ENCODE measurements at places on chromosomes 12 and 14.

DNA sequence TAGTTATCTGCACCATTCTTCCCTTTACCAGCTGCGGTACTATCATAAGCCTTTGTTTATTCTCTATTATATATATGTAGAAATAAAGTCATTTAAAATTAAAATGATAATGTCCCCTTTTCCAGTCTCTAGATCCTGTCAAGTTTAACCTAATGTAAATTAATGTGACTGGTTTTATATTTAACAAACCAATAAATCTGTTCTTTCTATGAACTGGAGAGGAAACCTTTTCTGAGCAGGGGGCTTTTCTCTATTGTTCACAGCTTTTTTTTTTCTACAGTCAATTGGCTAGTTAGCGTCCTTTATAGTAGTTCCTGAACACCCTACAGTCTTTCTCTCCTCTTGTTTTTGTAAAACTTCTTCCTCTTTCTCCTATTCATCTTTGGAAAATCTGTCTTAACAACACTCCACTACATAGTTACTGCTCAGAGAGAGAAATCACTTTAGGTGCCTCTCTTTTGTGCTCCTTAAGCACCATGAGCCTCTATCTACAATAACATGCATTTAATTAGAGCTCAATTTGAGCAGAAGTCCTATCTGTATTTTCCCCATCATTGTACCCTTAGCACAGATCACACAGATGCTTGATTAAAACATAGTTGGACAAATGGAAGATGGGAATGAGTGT lies 332.6 kb upstream of the SYT1 start:
- DNase-seq, result no peak

DNA sequence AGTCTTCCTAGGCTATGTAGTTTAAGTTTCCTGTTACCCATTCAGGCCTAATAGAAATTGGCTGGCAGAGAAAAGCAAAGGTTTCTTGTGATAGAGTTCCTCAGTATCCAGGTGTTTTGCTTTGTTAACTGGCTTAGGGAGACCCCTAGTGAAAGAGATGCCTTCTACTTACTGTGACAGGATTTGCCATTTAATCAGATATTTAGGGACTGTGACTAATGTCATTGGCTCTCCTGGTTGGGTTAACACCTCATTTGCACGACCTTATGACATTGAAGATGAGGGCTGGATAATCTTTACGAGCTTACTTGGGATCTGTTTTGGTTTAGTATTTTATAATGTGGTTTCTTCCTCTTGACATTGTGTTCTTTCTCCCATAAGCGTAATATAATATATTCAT lies 5.8 kb downstream of the MON2 start:
- no peak for DNase-seq

DNA sequence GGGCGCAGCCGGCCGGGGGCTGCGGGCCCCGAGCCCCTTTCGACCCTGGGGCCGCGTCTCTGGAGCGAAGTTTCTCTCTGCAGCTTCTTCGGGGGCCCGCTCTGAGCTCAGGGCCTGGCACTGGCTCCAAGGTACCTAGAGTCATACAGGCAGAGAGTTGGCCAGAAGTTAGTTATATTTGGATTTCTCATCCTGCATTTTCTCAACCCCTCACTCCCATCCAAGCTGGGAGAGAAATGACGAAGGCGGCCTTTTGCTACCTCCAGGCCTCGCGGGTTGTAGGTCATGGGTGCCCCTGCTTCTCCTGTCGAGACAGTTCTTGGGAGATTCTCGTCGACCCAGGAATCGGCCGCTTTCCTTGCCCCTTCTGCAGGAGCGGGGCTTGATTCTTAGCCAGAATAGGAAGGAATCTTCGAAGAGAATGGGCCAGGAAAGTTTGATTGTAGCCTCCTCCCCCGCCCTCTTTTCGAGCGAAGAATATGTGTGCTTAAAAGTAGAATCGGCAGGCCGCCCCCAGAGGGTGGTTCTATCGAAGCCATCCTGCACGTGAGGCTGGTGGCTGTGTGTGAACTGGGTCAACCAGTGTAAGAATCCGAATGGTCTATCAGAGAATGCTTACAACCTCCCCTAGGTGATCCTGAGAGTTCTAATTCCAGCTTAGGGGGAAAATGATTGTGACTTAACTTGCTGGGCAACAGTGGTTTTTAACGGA lies 785 bp downstream of the MLEC start:
- DNase-seq, result no peak

DNA sequence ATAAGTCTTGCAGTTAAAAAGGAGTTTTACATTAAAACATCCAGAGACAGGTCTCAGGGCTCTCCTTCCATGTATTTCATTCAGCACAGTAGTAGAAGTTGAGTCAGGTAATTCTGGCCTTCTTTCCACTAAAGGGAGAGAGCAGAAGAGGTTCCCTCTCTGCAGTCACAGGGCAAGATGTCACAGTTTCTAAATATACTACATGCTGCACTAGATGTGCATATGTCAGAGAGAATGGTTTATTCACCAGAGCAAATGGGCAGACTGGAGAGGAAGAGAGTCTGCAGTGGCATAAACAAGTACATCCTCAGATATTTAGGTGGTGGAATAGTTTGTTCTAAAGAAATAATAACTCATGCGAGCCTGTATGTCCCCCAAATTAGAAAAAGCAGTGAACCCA lies 132.0 kb downstream of the KICS2 start:
- no peak for DNase-seq

DNA sequence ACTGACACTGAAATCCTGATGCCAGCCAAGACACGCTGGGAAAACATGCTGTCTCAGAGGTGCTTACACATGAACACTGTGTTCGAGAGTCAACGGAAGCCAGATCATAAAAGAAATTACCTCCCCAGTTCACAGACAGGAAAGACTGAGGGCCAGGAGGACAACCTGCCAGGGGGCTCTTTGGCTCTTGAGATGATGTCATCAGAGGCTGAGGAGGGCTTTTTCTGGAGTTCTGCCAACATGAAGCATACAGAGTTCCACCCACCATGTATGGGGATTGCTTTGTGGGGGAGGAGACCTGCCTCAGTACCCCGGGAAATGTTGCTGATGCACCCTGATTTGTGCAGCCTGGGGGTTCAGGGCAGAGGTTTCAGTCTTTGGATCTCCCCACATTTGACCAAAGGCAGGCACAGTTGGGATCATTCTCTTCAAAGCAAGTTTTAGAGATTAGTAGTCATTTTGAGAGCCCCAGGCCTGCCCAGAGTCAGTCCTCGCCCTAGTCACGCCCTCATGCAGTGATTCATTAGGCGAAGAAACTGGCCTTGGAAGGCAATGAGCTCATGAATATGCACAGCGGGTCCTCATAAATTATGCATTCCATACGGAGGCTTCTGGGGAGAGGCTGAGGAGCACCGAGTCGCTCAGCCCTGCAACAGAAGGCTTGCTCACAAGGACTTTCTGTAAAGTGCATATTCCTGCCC lies 34.9 kb upstream of the EML1 start:
- no peak for DNase-seq

- no peak for DNase-seq
Measured at GRCh38 chr14:23347406-23348296, 5.0 kb downstream of the SLC22A17 start.

- no peak for DNase-seq
Measured at GRCh38 chr12:38850461-38850860, 54.9 kb downstream of the CPNE8 start.

DNA sequence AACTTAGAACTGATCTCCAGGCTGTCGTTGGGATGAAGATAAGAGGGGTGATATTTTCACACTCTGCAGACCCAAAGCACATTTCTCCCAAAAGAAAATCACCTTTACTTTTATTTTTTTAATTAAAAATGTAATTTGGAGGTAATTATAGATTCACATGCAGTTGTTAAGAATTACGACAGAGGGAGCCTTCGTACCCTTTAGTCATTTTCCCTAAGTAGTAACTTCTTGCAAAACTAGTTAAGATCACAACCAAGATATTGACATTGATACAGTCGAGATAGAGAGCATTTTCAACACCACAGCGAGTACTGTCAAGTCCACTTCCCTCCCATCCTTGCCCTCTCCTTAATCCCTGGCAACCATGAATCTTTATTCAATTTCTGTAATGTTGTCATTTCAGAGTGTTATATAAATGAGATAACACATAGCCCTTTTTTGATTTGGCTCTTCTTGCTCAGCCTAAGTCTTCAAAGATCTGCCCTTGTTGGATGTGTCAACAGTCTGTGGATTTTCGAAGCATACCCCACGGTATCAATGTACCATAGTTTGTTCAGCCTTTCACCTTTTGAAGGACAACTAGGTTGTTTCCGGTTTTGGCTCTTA lies 39.6 kb downstream of the DNAH10 start:
- no peak for DNase-seq

GRCh38 chr14:25836636-25837035 lies 761.2 kb downstream of the NOVA1 start:
- DNase-seq, result no peak

GRCh38 chr14:50345846-50346422 lies 33.8 kb downstream of the DMAC2L start:
- no peak for DNase-seq

DNA sequence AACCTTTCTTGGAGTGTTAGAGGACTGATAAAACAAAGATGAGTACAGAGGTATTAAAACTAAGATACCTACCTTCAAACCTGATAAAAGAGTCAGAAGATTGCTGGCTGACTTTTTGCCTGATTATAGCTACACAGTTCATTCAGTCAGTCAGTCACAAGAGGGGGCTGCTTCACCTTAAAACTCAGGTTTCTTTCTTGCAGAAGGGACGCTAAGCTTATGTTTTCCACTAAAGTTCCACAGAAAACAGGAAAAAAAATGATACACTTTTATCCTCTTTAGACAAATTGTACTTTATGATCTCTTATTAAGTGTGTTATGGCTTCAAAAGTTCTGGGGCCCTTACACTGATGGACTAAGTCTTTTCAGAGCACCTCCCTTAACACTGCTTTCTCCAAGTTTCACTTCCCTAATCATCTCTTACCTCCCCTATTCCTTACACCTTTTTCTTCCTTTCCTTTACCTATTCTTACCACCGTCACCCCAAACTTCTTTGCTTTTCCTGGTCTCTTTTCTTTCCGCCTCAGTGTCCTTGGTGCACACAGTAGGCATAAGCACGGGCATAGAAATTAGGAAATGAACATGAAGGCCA lies 448.7 kb upstream of the OR4E1 start:
- no peak for DNase-seq

- DNase-seq, result no peak
Measured at GRCh38 chr12:98422359-98422758, 93.0 kb upstream of the TMPO start.

DNA sequence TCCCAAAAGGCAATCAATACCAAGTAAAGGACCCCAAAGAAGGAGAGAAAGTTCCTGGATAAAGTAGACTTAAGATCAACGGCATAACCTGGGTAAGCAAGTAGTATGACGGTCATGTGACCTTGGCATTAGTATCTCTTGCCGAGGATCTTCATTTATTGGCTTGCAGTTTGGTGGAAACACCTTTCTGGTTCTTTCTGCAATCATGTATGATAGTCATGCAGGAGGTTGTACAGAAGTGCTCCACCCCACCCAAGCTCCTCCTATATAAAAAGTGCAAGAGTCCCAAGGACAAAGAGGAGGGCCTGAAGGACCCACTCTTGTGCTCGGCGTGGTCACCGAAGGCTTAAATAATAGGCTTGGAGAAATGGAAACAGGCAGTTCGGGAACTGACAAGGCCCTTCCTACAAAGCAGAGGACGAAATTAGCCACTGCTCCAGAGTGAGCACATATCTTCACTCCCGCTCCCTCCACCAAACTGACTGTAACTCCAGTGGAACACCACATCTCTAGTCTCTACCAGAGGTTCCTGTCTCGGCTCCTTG lies 750 bp downstream of the CS start:
- DNase-seq, result no peak

- no peak for DNase-seq
Measured at GRCh38 chr14:103353362-103353761, 19.3 kb downstream of the EIF5 start.

DNA sequence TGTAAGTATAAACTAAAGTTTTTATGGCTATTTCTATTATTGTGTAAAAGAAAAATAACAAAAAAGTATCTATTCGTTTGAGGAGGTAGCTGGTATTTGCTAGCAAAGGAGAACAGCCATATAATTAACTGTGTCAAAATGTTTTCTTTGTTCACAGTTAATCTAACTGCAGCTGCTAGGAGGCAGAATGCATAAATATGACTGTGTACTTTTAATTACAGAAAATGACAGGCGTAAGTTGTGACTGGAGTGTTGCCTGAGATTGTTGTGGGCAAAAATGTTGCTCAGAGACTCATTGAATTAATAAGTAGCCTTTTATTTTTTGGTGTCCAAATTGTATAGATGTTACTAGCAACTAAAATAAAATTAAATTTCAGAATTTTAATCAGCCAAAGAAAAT lies 33.5 kb downstream of the PTPRO start:
- DNase-seq, result no peak

GRCh38 chr14:59126714-59127436 lies 61.6 kb upstream of the DAAM1 start:
- no peak for DNase-seq

GRCh38 chr14:74784634-74785033 lies 21.5 kb downstream of the YLPM1 start:
- DNase-seq, result no peak

- DNase-seq, result no peak
Measured at GRCh38 chr12:99224237-99224636, 423.3 kb upstream of the GARIN6 start.

DNA sequence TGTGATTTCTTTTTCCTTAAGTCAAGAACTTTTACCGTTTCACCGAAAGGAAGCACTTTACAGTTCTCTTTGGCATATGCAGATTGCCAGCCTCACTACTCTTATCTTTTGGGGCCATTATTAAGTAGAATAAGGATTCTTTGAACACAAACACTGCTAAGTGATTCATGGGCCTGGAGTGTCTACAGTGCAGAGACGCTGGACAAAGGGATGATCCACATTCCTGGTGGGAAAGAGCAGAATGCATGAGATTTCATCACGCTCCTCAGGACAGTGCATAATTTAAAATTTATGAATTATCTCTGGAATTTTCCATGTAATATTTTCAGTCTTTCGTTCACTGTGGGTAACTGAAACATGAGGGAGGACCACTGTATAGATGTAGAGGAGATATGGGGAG lies 90.2 kb downstream of the TTLL5 start:
- DNase-seq, result no peak

DNA sequence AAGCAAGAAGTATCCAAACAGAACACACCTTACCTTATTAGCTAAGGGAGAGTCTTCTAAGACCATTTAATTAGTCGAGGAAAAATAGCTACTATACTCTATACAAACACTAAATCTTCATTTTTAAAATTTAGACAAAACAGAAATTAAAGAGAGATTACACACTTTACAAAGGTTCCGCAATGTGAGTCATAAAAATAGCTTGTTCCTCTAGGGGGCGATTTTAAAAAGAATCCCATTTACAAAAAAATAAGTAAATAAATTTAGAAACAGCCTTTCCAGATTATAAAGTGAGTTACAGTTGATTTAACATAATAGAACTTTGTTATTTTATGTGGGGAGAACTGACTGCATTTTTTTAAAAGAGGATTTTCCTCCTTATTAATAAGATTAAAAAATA lies 201.6 kb downstream of the PAX9 start:
- no peak for DNase-seq

DNA sequence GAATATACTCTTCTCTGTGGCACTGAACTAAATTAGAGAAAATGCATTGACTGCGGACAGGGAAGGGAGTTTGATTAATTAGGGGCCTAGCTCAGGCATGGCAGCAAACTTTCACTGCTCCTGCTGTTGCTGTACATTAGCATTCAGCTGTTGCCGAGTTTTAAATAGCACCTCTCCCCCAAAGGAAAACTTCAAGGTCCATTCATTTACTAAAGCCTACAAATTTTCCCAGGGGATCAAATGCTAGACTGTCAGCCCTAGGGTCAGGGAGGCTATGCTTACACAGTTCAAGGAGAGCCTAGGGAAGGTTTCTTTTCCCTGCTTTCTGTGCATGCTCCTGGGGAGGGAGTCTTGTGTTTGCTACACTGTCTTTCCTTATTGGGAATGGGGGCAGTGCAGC lies 60.0 kb upstream of the GZMB start:
- no peak for DNase-seq

- DNase-seq, result no peak
Measured at GRCh38 chr12:57757771-57758170, 2.9 kb downstream of the MARCHF9 start.

Measured in stimulated activated CD8-positive, alpha-beta memory T cell treated with anti-CD3 and anti-CD28 coated beads, Interleukin-2, amount 100 ng/mL, for 48 hours (primary cell).